Activated CD8-positive, alpha-beta memory T cell treated with anti-CD3 and anti-CD28 coated beads, Interleukin-2, amount 50 U/mL, for 4 hours (primary cell): ENCODE measurements at places on chromosomes 1 and 21.

- DNase-seq = peak; percentile 52
These were observed at the start of gene SLAMF7 for GRCh38 chr1:160739098-160739511. SLAMF7 (plus strand) TSS chr1:160739247; CDS start chr1:160739302, 55 bp downstream.

- DNase-seq = no peak
These were observed 89.5 kb downstream of the DENND1B start for GRCh38 chr1:197685785-197686184.

DNA sequence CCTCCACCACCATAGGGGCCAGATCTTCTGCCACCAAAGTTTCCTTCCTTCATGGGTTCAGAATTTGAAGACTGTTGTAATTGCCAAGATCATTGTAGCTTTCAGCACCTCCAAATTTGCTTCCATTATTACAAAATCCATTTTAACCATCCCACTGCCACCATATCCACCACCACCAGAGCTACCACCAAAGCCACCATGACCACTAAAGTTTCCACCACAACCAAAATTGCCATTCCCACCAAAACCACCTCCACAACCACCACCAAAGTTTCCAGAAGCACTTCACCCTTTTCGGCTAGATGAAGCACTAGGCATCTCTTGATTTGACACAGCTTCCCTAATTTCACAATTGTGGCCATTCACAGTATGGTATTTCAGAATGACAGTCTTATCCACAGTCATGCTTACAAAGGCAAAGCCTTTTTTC, 45.2 kb downstream of the SLC30A7 start:
- DNase-seq = no peak

DNA sequence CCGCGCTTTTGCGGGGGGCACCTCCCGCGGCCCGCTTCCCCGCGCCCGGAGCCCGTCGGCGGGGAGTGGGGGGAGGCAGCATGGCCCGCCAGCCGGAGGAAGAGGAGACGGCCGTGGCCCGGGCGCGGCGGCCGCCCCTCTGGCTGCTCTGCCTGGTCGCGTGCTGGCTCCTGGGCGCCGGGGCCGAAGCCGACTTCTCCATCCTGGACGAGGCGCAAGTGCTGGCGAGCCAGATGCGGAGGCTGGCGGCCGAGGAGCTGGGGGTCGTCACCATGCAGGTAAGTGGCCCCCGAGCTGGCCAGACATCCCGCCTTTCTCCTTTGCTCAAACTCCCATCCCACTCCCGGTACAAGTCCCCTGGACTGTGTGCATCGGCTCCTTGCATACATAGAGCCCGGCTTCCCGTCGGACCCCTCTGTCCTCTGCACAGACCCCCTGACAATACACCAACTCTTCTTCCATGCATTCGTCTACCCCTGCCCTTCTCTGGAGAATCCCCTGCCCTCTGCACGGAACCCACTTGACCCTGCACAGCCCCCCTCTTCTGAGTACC, 812 bp downstream of the CACHD1 start:
- DNase-seq = no peak

GRCh38 chr1:185409763-185410528, 92.9 kb upstream of the IVNS1ABP start:
- DNase-seq = no peak

- DNase-seq = no peak
These were observed 123.8 kb downstream of the PLXNA2 start for GRCh38 chr1:208120431-208120790.
